ENCODE measurements at places on chromosomes 13 and 19. TPM values are rescaled to one million over a fixed set of nuclear protein-coding genes. Genes with fewer than 3 reads are reported as not detected.

GRCh38 chr19:17333611-17334413 lies 843 bp downstream of the ANO8 start:
- DNase-seq = no peak

DNA sequence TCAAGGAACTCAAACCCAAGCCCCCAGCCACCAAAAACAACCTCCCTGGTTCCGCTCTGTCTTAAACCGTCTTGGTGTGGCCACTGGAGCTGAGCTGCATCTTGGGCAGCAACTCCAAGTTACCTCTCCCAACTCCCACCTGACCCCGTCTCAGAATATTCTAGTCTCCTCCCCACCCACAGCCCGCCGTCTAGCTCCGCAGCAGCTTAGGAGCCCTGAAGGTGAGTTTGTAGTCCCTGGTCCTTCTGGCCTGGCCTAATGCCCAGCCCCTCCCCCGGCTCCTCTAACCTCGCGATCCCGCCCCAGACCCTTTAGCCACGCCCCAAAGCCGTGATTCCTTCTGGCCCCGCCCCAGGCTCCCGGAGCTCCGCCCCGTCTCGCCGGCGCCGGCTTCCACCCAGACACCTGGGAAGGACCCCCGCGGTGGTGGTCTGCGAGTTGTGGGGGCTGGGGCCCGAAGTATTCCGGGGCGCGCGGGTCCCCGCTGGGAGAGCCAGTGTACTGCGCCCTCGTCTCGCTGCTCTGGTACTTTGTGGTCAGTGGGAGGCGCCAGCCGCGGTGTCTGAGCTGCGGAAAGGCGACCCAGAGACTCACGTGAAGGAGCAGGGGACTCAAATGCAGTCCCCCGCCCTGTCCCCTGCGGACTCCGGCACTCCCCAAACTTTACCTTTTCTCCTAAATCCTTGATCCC lies 2.5 kb upstream of the LHB start:
- no peak for DNase-seq

- DNase-seq = no peak
Measured at GRCh38 chr13:98582947-98583346, 6.0 kb upstream of the STK24 start.

- DNase-seq = no peak
Measured at GRCh38 chr13:48600374-48601364, 53.1 kb upstream of the CYSLTR2 start.

GRCh38 chr13:64756621-64757020 lies 2473.5 kb downstream of the PCDH9 start:
- no peak for DNase-seq

- DNase-seq = no peak
Measured at GRCh38 chr13:111219280-111219679, 101.2 kb upstream of the TEX29 start.

GRCh38 chr19:56109226-56109625 lies 11.9 kb downstream of the ZNF787 start:
- DNase-seq = no peak

- peak; percentile 7 for DNase-seq
Measured at GRCh38 chr13:52921194-52921593, 72.8 kb upstream of the PCDH8 start.

DNA sequence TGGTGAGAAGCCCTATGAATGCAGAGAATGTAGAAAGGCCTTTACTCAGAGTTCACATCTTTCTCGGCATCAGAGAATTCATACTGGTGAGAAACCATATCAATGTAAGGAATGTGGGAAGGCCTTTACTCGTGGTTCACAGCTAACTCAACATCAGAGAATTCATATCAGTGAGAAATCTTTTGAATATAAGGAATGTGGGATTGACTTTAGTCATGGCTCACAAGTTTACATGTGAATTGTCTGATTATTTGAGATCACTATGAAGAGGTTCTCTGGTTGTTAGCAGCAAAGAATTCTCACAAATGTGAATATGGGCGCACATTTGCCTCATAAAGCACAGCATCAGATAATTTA lies 43.7 kb downstream of the ZNF585A start:
- DNase-seq = no peak

- DNase-seq = no peak
Measured at GRCh38 chr13:50376895-50377575, 361.8 kb downstream of the KCNRG start.

DNA sequence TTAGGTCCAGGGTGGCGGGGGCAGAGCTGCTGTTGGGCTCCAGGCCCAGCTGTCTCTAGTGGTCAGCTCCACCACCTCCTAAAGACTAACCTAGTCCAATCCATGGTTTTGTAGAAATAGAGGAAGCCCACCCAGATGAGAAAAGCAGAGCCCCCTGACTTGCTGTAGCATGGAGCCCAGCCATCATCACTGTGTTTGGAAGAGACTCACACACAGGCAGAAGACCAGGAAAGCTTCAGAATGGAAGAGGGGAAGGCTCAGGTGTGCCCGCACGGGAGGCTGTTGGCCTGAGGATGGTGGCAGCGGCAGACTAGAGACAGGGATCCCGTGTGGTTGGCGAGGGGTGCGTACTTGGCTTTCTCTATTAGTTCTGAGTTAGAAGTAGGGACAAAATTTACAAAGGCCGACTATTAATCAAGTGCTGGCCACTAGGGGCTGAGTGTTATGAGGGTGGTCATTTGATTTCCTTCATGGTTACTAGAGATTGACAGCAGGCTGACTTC lies 193.2 kb upstream of the SOX1 start:
- DNase-seq = no peak

- no peak for DNase-seq
Measured at GRCh38 chr19:44582581-44583265, 30.6 kb upstream of the IGSF23 start.

DNA sequence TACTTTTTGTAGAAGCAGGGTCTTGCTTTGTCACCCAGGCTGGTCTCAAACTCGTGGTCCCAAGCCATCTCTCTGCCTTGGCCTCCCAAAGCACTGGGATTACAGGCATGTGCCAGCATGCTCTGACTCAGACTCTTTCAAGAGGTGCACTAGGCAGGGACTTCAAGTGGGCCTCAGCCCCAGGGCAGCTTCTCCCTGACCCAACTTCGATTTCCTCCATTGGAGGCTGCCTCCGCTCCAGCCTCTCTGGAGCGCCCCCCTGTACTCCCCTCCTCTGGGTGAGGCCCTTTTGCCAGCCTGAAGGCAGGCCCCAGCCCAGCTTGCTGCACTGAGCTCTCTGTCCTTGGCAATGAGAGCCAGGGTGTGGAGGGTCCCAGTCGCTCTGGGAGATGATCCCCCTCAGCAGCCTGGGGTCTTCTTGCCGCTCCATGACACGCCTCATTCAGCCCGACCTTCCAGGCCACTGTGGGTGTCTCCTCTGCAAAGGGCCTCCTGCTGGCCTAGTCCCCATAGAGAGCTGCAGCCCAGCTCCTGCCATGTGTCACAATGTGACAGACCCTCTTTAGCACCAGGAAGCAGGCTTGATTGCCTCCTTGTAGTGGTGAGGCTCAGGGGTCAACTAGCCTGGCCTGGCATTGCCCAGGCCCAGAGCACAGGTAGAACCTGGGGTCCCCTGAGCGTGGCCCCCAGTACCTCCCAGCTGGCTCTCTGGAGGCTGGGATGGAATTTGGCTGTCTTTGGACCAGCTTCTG lies 16.4 kb downstream of the CARM1 start:
- no peak for DNase-seq

DNA sequence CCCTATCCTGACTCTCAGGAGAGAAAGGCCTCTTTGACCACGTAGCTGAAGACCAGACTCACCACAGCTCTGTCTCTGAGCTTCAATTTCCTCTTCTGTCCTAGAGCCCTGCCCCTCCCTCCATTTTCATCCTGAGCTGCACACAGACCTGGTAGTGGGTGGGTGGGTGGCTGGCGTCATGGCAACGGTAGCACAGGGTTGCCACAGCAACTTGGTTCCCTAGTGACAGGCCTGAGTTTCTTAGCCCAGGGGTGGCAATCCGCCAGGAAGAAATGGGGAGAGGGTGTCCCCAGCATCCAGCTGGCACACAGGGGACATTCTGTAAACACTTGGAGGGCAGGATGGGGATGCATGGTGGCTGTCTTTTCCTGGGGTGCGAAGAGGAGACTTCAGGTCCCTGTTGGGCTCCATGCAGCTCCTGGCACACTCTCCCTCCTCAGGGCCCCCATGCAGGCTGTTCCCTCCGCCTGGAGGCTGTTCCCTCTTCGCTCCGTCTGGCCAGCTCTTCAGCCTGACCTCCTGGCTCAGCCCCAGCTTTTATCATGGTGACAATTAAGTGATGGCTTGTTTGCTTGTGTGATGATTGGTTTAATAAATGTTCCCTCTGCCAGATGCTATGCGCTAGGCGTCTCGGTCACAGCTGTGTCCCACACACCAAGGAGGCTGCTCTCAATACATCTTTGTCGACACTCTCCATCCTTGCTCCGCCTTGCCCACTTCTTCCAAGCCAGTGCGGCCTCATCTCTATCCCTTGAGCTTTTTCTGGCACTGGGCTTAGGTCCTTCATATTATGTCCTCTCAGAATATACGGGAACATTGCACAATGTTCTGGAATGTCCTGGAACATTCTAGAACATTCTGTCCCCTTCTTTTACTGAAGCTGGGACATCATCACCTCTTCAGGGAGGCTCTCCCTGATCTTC lies 7.4 kb upstream of the KLHL26 start:
- no peak for DNase-seq

GRCh38 chr13:50664951-50665350 lies 178.5 kb downstream of the DLEU7 start:
- no peak for DNase-seq

- no peak for DNase-seq
Measured at GRCh38 chr19:1384478-1385110, 887 bp downstream of the NDUFS7 start.

DNA sequence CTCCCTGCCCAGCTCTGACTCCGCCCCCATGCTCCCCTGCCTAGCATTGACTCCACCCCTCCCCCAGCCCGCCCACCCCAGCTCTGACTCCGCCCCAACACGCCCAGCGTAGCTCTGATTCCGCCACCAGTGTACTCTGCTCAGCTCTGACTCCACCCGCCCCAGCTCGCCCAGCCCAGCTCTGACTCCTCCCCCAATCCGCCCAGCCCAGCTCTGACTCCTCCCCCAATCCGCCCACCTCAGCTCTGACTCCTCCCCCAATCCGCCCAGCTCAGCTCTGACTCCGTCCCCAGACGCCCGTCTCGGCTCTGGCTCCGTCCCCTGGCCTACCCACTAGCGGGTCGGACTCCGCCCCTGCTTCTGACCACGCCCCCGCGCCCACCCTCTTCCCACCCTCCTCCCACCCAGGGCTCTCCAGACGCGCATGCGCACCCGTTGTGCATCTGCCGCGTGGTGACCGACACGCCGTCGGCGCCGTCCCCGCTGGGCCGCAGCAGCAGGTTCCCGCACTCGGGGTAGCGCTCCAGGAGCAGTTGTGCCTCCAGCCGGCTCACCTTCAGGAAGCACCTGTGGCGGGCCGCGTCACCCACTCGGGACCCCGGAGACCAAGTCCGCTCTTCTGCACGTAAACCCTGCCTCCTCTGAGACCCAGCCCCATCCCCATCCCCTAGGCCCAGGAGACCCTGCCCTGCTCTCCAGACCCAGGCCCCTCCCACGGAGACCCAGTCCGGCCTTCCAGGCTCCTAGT lies 10.2 kb downstream of the STAP2 start:
- DNase-seq = peak; percentile 90

- no peak for DNase-seq
Measured at GRCh38 chr19:45852145-45852750, 10.7 kb downstream of the SYMPK start.

DNA sequence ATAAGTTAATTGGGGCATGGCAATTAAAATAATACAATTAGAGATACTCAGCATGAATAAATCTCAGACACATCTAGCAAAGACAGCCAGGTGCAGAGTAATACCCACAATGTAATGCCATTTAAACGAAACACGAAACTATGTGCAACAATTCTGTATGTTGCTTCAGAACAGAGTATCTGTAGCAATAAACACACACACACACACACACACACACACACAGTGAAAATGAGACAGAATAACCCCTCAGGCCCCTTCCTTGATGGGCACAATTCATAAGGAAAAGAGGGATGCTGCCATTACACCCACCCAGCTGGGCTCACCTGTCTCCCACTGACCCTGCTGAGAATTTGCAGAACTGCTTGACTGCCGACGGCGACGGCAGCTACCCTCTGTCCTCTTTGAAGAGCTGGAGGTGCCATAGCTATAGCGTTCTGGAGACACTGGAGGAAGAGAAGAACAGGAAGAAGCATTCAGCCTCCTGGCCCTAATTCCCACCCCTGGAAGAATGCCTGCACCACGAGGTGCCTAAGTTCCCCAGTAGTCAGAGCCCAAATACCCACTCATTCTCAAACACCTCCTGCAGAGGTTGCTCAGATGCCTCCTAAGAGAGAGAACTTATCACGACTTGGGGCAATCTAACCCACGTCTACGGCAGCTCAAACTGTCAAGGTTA lies 2.5 kb downstream of the DEDD2 start:
- DNase-seq = no peak

GRCh38 chr19:4516939-4517300 lies 1.4 kb downstream of the PLIN4 start:
- DNase-seq = no peak

DNA sequence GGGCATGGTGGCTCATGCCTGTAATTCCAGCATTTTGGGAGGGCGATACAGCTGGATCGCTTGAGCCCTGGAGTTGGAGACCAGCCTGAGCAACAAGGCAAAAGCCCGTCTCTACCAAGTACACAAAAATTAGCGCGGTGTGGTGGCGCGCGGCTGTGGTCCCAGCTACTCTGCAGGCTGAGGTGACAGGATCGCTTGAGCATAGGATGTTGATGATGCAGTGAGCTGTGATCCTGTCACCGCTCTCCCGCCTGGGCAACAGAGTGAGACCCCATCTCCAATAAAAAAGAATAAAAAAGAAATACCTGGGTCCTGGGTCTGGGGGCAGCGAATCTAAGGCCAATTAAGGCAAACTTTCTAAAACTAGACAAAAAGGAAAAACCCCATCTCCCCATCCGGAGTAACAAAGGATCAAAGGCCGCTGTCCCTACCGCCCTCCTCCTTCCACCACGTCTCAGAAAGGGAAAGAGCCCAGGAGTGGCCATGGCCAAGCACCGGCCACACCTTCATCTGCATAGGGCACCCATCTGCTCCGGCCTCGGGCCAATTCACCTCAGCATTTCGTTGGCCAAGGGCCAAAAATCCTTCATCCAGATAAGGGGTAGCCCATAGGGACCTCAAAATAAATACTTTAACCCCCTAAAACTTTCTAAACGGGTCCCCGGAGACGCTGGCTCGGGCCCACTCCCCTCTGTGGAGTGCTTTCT lies 851 bp downstream of the ZNF320 start:
- no peak for DNase-seq

DNA sequence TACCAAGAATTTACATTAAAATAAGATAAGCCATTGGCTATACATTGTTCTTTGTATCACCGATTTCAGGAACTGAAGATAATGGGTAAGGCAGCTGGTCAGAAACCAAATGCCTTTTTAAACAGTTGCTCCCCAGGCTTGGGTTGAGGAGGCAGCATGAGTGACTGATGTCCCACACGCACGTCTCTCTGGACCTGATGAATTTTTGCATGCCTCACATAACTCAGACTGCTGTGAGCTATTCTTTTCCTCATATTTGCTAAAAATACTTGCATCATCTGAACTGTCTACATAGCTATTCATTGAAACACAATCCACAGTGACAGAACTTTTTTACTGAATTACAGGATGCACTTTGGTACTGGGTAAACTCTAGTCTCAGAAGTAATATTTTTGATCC lies 123.6 kb upstream of the MAB21L1 start:
- DNase-seq = no peak

The PSG2 gene
- polyA plus RNA-seq = not detected

The CABP5 gene
- not detected for polyA plus RNA-seq

The CYP2A6 gene
- polyA plus RNA-seq = not detected

The SH2D3A gene
- 1.4 TPM for polyA plus RNA-seq

The AMH gene
- 8.1 TPM for polyA plus RNA-seq

The FCHO1 gene
- polyA plus RNA-seq = 1.2 TPM

The C1QTNF9 gene
- polyA plus RNA-seq = 8.7 TPM

The PRODH2 gene
- polyA plus RNA-seq = 0.12 TPM

The FAM124A gene
- 2.2 TPM for polyA plus RNA-seq

The ZNF471 gene
- 14.6 TPM for polyA plus RNA-seq

The FCGBP gene
- polyA plus RNA-seq = 17.9 TPM

Measured in hindlimb muscle (tissue), 1 donor.